MCF 10A (cell line): ENCODE measurements at places on chromosomes 13 and 19. TPM values are rescaled to one million over a fixed set of nuclear protein-coding genes. Genes with fewer than 3 reads are reported as not detected.

Gene DMKN
- total RNA-seq: 86.2 and 90.7 TPM in 2 replicates

Gene THSD8
- total RNA-seq: 6.9 and 14.5 TPM in 2 replicates

GRCh38 chr13:39501702-39502324 is 101.2 kb downstream of the LHFPL6 start:
- DNase-seq: no peak

GRCh38 chr13:50392977-50393376 is 377.7 kb downstream of the KCNRG start:
- DNase-seq: no peak

DNA sequence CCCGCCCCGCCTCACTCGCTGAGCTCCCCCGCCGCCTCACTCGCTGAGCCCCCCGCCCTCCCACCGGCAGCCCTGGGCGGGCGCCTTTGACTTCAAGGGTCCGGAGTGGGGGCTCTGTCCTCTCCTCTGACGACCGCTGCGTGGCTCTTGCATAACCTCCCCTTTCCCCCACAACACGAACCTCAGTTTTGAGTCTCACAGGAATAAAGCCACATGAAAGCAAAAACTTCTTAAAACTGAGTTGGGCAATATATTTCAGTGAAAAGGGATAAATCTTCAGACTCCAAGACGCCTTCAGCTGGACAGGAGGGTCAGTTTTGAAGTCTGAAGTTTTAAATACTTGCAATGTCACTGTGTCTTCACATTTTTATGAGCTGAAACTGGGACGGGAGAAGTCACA is 70.6 kb upstream of the C13orf46 start:
- DNase-seq: no peak

DNA sequence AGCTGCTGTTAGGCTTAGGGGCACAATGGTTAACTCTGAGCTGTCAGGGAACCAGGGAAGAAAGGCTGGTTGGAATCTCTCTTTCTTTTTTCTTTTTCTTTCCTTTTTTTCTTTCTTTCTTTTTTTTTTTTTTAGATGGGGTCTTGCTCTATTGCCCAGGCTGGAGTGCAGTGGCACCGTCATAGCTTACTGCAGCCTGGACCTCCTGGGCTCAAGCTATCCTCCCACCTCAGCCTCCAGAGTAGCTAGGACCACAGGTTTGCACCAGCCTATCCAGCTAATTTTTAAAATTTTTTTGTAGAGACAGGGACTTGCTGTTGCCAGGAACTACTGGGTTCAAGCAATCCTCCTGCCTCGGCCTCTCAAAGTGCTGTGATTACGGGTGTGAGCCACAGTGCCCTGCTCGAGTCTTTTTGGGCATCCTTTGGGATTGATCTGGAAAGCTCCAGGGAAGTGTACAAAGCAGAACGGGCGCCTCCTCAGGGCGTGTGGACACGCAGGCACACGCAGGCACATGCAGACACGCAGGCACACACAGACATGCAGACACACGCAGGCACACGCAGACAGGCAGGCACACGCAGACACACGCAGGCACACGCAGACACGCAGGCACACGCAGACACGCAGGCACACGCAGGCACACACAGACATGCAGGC is 99.2 kb downstream of the GADD45B start:
- DNase-seq: no peak

DNA sequence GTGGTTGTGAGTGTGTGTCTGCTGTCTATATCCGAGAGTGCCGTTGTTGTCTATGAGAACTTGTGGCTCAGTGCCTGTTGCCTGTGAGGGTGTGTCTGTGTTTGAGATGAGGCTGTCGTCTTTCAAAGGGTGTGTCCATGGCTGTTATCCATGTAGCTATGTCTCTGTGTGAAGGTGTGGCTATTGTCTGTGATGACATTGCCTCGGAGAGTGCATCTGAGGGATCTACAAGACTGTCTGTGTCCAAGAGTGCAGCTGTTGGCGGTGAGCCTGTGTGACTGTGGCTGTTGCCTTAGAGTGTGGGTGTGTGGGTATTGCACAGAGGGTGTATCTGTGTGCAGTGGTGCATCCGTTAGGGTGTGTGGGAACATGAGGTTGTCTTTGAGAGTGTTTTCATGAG is 4.9 kb downstream of the NUMBL start:
- DNase-seq: no peak

- no peak for DNase-seq
These were observed 527.4 kb upstream of the ATXN8OS start for GRCh38 chr13:69580255-69580654.

DNA sequence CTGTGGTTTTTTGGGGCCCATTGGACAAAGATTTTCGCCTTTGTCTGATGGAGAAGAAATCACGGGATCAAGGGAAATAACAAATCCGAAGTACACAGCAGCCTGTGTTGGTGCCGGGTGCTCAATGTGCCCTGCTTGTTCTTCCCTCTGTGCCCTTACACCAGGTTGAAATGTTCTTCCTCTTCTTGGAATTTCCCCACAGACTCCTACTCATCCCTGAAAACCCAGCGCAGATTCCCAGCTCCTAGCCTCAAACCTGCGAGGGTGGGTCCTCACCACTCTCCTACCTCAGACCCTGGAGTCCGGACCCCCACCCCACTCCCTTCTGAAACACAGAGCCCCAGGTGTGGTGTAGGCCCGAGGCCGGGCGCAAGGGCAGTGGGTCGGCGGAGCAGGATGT is 4.9 kb upstream of the ACP4 start:
- DNase-seq: no peak

Gene CXCL17
- not detected in 2 replicates for total RNA-seq

- DNase-seq: no peak
These were observed 11.5 kb upstream of the OXGR1 start for GRCh38 chr13:97005625-97006262.

Gene ANKLE1
- 0.16 and 1.0 TPM in 2 replicates for total RNA-seq

DNA sequence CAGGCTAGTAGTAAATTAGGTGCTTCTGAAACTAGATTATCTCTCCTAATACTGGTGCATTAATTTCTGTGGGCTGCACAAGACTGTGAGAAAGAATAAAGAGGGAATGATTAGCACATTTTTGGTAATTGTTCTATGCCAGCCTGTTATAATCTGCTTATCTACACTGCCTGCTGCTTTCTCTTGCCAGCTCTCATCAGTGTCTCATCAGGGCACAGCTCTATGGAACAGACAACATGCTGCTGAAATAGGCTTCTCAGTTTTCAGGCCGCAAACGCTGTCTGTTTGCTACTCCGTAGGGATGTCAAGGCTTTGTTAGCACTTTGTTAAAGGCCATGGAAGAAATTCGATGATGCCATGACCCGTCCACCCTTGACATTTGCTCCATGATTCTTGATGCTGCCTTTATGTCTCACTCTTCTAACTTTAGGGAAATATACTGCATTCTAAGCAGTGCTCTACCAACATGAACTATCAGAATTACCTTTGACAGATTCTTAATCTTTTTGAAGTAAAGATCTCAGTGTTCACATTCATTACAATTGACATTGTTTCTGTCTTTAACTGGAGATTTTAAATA is 84.0 kb upstream of the PRR20A start:
- DNase-seq: no peak

Gene SYNGR4
- total RNA-seq: not detected in 2 replicates

GRCh38 chr13:105466376-105466775 is 1069.1 kb downstream of the EFNB2 start:
- no peak for DNase-seq

DNA sequence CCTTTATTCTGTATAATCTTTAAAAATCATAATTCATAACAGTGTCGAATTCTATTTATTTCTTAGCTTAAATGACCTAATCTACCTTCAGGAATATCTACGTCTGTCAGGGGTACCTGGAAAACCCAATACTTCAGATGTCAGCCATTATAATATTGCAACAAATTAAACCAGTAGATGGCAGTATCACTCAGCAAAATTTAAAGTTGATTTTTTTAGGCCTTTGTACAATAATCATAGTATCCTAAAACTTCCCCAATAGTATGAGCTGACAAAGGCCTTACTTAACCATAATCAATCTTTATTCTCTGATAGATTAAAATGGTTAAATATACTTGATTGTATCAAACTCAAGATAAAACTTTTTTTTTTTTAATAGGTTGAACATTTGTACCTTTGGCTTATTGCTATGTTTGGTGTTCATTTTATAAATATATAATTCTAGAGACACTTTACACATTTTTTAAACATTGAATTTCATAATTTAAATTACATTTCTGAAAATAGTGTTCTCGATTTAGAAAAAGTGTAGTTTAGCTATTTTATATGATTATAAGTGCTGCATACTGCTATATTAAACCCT is 830.2 kb upstream of the SPRY2 start:
- peak; percentile 37 for DNase-seq

- no peak for DNase-seq
These were observed at the start of gene PGPEP1 for GRCh38 chr19:18340190-18340989. PGPEP1 (plus strand) TSS chr19:18340598; CDS start chr19:18340682, 84 bp downstream.

GRCh38 chr13:78940455-78941130 is 281.6 kb upstream of the OBI1 start:
- DNase-seq: no peak

- DNase-seq: no peak
These were observed 583.9 kb upstream of the MIR17HG start for GRCh38 chr13:90763476-90764150.

- DNase-seq: no peak
These were observed 7.6 kb downstream of the F2RL3 start for GRCh38 chr19:16896146-16897028.

DNA sequence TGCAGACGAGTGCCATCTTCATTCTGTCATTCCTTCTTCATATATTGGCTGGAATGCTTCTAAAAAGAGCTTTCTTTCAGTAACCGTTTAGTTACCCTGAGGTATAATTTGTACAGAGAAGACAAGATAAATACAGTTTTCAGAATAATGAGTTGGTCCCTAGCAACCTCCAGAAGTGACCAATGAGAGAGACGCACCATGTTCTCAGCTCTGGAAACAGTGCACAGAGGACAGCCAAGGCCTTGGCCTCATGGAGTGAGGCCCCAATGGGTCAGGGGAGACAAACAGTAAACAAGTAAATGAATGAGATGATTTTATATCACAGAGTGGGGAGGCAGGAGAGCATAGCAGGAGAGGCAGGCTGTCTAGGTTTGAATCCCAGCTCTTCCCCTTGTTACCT is 90.7 kb downstream of the DPF1 start:
- DNase-seq: no peak

DNA sequence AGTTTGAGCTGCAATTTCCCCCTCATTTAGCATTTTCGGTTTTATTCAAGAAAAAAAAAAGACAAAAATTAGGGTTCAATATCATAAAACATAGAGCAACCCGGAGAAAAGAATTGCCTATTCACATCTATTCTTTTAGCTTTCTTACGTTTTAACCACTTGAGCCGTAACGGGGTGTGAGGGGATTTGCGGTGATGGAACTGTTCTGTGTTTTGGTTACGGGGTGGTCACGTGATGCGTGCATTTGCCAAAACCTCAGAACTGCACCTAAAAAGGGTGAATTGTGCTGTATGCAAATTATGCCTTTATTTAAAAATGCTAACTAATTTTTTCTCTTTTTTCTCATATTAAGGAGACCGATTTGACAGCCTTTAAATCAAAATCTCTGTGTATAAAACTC is 22.1 kb downstream of the CLEC11A start:
- DNase-seq: no peak

DNA sequence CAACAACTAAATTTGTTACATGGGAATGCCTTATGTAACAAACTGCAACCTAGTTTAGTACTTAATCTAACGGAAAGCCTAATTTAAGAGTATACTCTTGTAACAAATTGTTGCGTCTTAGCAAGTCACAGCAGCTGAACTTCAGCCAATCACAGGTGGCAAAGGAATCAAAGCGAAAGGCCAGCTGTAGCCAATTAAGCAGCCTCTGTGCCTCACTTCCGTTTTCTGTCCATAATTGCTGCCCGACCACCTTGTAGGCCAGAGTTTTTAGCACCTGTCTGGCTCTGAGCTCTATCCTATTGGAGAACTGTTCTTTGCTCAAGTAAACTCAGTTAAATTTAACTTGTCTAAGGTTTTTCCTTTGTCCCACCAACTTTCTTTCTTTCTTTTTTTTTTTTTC is 18.1 kb upstream of the HSPH1 start:
- no peak for DNase-seq

Gene CNFN
- 0.89 and 1.6 TPM in 2 replicates for total RNA-seq

Gene NLRP9
- total RNA-seq: not detected in 2 replicates
